ENCODE measurements at places on chromosomes 1 and 21.

GRCh38 chr21:44681861-44682579, at the start of gene KRTAP12-1:
TSS of gene KRTAP12-1 (minus strand) at chr21:44682163. CDS start at chr21:44682123, 40 bp downstream.
- DNase-seq, result no peak

DNA sequence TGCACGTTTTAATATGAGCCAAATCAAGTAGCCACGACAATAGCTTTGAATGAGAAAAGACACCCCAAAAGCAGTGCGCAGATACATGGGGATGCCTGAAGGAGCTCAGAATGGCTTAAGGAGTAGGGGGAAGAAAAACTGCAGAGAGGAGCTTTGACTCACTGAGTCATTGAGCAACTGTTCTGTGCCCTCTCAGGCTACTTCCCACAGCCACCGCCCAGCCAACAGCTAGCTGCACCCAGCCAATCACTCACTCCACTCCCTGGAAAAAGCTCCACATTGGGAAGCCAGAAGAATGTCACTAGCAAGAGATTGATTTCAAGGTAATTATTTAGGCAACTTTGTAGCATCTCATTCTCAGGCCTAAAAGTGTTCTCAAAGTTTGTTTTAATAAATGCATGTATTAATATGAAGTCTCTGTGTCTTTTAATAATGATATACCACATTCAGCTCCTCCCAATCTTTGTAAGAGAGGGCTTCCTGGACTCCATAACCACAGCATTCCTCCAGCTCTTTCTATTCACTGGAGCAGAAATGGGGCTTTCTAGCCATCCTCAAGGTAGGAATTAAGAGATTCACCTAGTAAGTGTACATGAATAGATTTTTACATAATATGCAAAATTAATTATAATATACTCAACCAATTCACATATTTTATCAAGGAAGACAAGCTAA, 16.8 kb downstream of the DUSP10 start:
- no peak for DNase-seq

GRCh38 chr1:32311709-32312393, 20.0 kb downstream of the HDAC1 start:
- DNase-seq, result no peak

GRCh38 chr1:223229756-223230155, 86.7 kb upstream of the TLR5 start:
- no peak for DNase-seq

DNA sequence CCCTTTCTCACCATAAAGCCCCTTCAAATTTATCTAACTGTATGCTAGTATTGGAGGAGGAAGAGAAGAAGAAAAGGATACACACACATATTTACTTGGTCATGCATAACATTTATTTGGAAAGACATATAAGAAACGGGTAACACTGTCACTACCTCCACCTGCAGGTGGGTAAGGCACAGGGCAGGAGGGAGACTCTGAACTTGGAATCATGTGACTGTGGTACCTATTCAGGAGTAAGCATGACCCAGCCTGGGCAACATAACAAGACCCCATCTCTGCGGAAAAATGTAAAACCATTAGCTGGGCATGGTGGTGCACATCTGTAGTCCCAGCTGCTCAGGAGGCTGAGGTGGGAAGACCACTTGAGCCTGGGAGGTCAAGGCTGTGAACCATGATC, 1.4 kb upstream of the PADI6 start:
- DNase-seq, result no peak

GRCh38 chr1:246828818-246829217, 102.9 kb downstream of the AHCTF1 start:
- no peak for DNase-seq

GRCh38 chr1:168050307-168050706, 86.4 kb downstream of the GPR161 start:
- no peak for DNase-seq

DNA sequence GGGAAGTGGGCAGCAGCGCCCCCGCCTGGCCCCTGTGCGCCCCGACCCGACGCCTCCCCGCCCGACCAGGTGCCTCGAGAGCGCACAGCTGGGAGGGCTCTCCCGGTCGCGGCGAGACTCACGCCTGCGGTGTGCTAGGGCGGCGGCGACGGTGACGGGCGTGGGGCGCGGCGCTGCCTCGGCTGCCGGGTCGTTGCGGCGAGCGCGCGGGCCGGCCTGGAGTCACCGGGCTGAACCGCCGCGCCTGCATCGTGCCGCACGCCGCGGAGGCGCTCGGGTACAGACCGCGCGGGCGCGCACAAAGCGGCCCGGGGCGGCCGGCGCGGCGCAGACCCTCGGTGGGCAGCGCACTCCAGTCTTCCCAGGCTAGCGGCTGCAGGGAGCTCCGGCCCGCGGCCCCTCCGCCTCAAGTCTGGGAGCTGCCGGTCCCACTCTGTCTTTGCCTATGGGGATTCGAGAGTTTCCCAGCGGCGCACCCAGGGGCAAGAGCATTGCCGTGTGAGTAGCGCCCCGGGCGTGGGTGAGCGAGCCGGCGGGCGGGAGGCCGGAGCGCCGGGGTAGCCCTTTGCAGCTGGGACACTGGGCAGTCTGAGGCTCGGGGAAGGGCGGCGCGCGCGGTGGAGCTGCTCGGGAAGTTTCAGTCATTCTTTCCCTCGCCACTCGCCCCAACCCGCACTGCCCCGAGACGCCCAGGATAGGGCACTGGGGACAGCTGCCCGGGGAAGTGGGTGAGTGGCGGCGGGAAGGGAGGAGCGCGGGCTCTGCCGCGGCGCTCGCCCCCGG, at the start of gene SLC35F3:
SLC35F3 (plus strand) TSS at position 44 of the 783 bp plus-strand sequence.
- peak; percentile 13 for DNase-seq

- no peak for DNase-seq
These were observed 104.5 kb upstream of the HNRNPU start for GRCh38 chr1:244968881-244969280.

GRCh38 chr1:115337633-115338456, at the start of gene NGF:
TSS of gene NGF (minus strand) at chr1:115338249. CDS start at chr1:115286795, 51,454 bp downstream.
- no peak for DNase-seq

DNA sequence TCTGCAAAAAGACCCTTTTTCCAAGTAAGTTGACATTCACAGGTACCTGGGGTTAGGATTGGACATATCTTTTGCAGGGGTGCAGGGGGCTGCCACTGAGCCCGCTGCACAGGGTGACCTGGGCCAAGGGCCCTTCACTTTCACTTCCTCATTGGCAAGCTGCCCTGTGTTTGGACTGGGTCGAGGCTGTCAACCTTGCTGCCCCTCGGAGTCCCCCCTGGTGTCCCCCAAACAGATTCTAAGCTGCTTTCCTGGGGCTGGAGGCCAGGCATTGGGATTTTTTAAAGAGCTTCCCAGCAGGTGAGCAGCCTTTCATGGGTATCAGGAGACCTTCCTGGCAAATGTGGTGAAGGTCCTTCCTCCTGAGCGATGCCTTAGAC, 7.9 kb upstream of the UMODL1 start:
- peak; percentile 29 for DNase-seq

GRCh38 chr21:28875078-28875477, 117.6 kb downstream of the LTN1 start:
- no peak for DNase-seq

DNA sequence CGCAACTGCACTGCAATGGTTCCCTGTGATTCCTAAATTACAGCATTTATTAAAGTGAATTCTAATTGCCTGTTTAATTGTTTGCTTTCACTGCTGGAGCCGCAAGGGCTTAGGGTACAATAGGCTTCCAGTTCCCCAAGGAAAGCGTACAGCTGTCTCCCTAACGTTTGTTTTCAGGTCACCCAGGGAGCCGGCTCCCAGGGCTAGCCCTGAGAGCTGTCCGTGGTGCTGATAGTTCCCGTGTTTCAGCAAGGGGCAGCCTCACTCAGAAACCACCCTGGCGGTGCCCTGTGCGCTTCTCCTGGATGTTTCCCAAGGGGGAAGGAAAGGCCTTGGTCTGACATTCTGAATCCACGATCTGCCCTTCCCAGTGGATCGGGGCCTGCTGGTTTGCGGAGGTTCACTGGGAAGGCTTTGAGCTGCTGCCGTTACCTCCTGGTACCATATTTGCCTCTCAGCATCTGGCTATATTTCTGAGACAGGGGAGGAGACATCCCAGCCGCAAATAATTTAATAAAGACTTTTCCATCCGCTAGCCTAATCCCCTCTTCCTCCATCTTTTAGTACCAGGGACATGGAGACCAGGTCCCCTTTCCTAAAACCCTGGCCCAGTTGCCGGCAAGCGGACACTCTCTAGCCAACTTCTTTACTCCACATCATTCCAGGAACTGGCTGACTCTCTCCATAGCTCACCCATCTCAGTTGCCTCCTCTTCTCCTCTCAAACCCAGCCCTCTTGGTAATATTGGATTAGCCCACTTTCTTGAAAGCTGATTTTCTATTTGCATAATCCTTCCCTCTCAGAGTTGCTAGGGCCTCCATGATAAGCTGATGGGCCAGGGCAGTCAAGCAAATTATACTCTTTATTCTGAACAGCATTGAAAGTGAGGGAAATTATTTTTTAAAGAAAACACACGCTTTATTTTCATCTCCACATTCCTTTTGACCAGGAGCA, 149.0 kb downstream of the IGSF21 start:
- DNase-seq, result no peak

DNA sequence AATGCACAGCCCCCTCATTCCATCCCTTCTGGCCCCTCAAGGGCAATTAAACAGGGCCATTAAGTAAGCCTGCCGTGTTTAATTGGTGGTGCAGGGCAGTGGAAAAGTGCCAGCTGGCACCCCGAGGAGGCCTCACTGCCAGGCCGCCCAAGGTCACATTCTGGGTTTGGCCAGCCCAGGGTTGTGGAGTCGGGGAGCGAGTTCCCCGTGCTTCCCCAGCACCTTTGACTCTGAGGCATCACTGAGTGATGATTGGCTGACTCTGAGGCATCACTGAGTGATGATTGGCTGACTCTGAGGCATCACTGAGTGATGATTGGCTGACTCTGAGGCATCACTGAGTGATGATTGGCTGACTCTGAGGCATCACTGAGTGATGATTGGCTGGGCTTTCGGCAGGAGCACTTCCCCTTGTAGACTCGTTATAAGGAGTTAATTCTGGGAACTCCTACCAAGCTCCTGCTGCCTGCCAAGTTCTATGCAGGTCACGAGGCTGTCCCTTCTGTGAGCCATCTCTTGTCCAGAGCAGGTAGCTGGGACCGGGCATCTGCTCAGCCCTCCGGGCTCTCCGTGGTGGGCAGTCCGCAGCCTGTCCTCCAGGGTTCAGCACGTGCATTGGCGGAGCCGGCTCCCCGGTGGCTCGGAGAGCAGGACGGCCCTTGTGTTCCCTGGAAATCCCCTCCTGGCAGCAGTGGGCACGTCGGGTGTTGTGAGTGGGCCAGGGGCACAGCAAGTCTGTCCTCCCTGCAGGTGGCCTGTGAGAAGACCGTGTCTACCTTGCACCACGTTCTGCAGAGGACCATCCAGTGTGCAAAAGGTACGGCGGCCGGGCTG, 20.9 kb downstream of the CSTB start:
- DNase-seq, result no peak

- DNase-seq, result no peak
These were observed 111.2 kb upstream of the ADGRL2 start for GRCh38 chr1:81689531-81689941.

DNA sequence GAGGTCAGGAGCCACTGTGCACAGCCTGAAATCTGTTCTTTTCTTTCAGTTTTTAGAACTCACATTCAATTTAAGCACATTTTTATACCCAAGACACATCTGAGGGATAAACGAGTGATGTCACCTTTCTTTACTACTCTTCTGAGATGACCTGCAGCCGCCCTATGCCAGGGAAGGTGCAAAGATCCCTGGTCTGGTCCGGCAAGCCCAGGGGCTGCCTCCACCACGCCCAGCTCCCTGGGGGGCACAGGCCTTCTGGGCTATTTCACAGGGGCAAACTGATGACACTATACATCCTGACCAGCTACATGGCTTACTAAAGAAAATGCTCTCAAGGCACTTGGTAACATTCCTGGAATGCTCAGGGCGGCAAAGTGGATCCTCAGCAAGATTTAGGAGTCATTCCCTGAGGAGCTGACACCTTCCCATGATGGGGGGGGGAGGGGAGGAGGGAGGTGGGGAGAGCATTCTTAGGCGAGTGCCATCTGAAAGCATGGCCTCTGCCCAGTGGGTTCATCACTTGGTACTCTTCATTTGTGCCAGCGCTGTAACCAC, 11.3 kb downstream of the MRAP start:
- DNase-seq, result no peak

- no peak for DNase-seq
These were observed 38.4 kb downstream of the MIXL1 start for GRCh38 chr1:226261818-226262217.

DNA sequence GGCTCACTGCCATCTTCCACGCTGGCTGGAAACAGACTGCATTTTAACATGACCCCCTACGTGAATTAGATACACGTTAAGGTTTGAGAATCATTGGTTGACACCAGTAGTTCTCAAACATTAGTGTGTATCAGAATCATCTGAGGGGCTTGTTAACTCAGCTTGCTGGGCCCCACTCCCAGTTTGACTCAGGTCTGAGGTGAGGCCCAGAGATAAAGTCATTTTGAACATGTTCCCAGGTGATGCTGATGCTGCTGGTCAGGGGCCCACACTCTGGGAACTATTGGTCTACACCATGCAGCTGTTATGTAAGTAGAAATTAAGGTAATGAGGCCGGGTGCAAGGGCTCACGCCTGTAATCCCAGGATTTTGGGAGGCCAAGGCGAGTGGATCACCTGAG, 1.3 kb downstream of the LSM10 start:
- no peak for DNase-seq

- DNase-seq, result no peak
These were observed 2.0 kb downstream of the AK5 start for GRCh38 chr1:77283701-77284425.

- peak; percentile 43 for DNase-seq
These were observed 15.6 kb downstream of the ALPL start for GRCh38 chr1:21524686-21525339.

GRCh38 chr1:18145851-18146618, 38.4 kb downstream of the IGSF21 start:
- DNase-seq, result no peak

- DNase-seq, result peak; percentile 57
These were observed 18.0 kb downstream of the SERTAD4 start for GRCh38 chr1:210250665-210250997.

GRCh38 chr1:152013664-152014237, 20.1 kb upstream of the S100A10 start:
- no peak for DNase-seq

GRCh38 chr1:226444901-226445300, 37.0 kb upstream of the PARP1 start:
- no peak for DNase-seq

DNA sequence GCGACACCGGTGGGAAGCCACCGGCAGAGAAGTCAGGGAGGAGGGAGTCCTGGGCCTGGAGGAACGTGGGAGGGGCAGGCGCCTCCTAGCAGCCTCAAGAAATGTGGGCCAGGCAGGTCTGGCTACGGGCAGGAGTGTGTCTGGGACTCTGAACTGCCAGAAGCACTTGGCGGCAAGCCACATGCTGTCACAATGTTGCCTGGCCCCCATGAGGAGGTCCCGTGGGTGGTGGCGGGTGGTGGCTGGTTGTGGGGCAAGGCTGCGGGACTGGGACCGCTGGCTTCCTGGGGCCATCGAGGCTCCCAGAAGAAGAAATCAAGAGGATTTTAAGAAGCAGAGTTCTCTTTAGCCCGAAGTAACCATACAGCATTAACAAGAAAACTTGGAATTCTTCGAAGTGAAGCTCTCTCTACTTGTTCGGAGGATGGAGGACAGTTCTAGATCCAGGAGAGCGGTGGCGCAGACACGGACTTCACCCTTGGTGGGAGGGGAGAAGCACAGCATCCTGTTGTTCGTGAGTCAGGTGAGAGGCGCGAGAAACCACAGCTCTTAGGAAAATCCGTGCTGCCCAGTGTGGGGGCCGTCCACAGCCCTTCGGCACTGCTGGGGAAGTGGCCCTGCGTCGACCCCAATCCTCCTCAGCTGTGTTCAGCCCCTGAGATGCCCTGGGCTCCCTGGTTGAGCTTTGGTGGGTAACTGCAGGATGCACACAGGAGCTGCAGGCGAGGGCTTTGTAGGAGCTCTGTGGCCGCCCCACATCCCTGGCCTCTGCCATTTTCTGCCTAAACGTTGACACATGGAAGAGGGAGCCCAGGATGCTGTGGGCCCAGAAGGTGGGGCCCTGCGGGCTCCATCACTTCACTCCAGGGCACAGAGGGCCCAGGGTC, 12.4 kb downstream of the SKI start:
- DNase-seq, result peak; percentile 54
